Activated T-cell treated with anti-CD3 and anti-CD28 coated beads, Interleukin-2, amount 50 U/mL, for 72 hours (primary cell): ENCODE measurements at places on chromosomes 1 and 21.
A peak's percentile ranks its signal among the peaks of the same experiment; 100 is the strongest.

GRCh38 chr1:153057375-153057774, at the start of gene SPRR2A:
TSS of gene SPRR2A (minus strand) at chr1:153057512. CDS start at chr1:153056735, 777 bp downstream.
- no peak for DNase-seq

GRCh38 chr1:208202333-208202995, 41.7 kb downstream of the PLXNA2 start:
- no peak for DNase-seq

GRCh38 chr1:53590104-53590503, 130.9 kb downstream of the DMRTB1 start:
- DNase-seq: no peak

GRCh38 chr1:99602404-99602969, 43.4 kb upstream of the PALMD start:
- DNase-seq: no peak

DNA sequence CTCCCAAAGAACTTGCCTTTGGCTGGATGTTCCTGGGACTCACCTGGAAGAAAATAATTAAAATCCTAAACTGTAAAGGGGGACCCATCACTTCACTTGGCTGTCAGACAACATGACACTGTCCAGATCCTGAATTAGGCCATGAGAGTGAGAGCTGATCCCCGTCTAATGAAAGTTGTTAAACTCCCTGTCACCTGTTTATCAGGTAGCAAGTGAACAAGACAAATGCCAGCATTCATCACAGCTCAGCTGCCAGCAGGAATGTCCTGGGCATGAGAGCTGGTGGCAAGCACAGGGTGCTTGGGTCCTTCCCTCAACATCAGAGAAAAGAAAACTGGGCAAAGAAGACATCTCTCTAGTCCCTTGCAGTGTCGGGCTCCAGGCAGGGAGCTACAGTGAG, 23.8 kb downstream of the PMVK start:
- DNase-seq: no peak

- DNase-seq: no peak
Observed at GRCh38 chr1:36906555-36906954, 127.8 kb downstream of the GRIK3 start.

GRCh38 chr1:118503752-118504151, 318.7 kb upstream of the SPAG17 start:
- DNase-seq: no peak

DNA sequence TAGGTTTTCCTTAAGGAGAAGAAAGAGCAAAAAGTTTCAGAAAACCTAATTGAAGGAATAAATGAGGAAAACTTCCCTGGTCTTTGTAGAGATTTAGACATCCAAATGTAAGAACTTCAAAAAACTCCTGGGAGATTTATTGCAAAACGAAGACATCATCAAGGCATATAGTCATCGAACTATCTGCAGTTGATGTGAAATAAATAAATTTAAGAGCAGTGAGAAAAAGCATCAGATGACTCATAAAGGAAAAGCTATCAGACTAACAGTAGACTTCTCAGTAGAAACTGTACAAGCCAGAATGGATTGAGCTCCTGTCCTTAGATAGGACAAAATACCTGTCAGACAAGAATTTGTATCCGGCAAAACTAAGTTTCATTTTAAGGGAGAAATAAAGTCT, 569.4 kb upstream of the ADAMTS5 start:
- no peak for DNase-seq

GRCh38 chr1:86846164-86846647, 67.7 kb downstream of the SELENOF start:
- no peak for DNase-seq

DNA sequence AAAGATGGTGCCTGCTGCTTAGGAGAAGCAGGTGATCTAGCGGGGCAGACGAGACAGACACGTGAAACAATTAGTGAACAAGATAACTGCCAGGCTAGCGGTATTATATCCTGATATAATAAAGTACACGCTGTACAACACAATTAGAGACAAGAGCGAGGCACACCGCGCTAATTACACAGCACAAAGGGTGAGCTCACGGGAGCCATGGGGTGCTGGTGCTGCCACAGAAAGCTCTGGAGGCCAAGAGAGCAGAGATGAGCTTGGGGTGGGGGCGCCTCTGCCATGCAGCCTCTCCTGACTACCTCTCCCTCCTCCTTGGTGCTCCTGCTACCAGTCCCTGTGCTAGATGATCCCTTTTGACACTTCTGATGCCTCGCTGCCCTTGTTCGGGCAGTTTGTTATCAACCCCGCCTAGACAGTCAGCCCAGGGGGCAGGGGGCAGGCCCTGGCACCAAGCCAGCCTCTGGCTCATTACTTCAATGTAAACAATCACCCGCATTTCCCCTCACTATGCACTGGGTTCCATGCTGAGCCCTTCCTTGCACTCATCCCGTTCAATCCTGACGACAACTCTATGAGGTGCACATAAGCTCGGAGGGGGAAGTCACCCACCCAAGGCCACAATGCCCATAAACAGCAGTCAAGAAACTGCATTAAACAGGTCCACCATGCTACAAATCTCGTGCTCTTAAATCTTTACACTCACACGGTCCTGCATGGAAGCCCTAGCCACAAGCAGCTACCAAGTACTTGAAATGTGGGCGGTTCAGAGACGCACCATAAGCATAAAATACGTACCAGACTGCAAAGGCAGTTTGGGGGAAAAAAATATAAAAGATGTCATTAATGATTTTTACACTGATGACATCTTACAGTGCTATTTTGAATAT, 103.0 kb downstream of the SSBP3 start:
- no peak for DNase-seq

DNA sequence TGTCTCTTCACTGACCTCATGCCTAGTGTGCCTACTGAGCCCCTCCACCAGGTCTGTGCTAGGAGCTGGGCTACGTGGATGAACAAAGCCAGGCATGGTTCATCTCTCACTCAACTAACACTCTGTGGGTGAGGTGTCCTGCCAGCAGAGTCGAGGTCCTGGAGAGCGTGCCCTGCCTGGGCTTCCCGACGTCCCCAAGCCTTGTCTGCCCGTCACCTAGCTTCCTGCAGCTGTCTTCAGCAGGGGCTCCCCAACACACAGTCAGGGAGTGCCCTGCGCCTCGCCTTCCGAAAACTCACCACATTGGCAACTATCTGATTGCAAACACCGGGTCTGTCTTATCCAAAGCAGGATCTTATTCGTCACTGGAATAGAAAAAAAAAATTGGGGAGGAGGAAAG, 167.5 kb upstream of the ZC3H12A start:
- no peak for DNase-seq

GRCh38 chr1:182595641-182596240, 6.7 kb upstream of the RNASEL start:
- peak; percentile 71 for DNase-seq

GRCh38 chr21:37075214-37075770, 2.2 kb downstream of the TTC3 start:
- DNase-seq: no peak

DNA sequence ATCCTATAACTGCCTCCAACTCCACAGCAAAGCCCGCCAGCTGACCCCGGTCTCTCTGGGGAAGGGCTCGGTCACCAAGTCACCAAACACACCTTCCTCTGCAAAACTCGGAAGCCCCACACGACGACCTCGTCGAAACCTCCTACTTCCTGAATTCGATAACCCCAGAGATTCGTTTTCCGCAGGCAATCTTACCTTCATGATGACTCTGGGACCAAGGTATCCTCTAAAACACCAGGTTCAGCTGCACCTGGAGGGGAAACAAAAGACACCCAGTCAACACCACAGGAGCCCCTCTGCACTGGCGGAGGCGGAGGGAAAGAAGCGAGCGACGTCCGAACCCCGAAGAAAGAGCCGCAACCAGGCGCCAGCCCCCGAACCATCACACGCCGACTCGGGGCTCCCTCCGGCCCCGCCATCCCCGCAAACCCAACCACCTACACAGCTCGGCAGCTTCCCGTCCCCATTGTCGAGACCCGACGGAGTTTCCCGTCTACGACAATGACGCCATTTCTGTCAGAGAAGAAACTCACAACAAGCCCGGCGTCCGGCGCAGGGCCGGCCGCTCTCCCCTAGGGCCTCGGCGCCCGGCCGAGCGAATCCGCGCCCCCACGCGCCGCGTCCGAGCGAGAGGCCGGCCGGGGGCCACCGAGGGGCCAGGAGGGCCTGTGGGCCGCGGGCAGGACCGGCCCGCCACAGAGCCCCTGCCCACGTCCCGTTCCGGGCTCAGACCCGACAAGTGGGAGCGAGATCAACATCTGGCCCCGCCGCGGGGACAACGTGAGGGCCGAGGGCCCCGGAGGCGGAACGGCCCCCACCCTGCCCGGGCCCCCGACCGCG, 1.0 kb downstream of the ARID4B start:
- DNase-seq: peak; percentile 83

DNA sequence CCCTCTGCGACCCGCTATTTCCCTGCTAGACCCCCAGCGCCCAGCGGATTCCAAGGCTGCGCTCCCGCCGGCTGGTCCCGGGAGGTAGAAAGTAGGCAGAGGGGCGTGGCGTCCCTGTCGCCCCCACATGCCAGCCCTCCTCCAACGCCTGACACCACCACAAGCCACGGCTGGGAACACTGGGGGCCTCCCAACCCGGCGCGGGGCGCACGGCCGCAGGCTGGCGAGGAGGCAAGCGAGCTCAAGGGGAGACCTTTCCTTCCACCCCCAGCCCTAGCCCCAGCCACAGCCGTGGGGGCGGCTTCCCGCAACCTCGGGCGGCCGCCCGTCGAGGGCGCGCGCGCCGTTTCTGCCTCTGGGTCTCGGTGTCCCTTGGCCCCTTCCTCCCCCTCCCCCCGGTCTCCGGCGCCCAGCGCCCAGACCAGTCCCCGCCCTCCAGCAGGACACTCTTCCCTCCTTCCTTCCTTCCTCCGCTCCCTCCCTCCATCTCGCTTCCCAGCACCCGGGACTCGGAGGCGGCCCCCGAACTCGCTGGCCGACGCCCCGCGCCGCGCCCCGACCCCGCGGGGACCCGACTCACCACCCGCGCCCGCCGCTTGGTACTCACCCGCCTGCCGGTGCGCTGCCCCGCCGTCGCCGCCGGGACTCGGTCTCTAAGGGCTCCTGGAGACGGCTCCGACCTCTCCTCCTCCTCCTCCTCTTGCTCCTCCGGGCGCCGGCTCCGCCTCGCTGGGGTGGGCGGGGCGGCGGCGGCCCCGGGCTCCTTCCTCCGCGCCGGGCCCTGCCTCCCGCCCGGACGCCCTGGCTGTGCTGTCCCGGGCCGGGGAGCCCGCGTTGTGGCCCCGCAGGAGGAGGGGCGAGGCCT, at the start of gene GNG12:
Gene GNG12, minus strand, starts transcription at position 731 of the 865 bp plus-strand sequence. CDS start 125,781 bp downstream, outside the sequence.
- peak; percentile 47 for DNase-seq

DNA sequence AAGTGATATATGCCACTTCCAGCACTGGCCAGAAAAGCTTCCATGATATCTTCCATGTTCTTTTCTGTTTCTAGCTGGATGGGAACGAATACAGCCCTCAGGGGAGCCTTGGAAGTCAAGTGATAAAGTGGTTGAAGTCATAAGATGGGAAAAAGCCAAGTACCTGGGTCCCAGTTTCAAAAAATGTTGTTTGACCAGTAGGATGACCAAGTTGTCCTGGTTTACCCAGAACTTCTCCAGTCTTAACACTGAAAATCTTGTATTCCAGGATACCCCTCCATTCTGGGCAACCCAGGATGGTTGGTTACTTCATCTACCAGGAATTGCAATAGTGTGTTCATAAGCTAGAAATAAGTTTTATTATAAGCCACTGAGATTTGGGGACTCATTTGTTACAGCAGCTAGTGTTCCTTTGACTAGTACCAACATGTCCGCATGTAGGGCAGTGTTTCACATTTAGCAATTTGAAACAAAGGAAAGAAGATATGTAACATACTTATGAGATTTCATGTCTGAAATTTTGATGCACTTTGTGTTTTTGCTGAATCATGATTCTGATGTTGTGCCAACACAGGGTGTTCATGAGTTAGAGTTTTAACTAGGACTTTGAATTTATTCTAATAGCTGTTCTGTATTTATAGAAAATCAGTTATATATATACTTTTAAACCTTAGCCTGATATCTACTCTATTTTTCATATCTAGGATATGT, 139.9 kb downstream of the TPR start:
- DNase-seq: no peak

- no peak for DNase-seq
Observed at GRCh38 chr1:234199476-234200127, 173.7 kb upstream of the COA6 start.

- no peak for DNase-seq
Observed at GRCh38 chr1:112284796-112285195, 111.2 kb upstream of the CTTNBP2NL start.
